CD8-positive, alpha-beta memory T cell (primary cell): ENCODE measurements at places on chromosomes 13 and 19.

GRCh38 chr19:48194041-48194843 is 23.8 kb downstream of the ZSWIM9 start:
- DNase-seq = no peak

- no peak for DNase-seq
These were observed 1.8 kb upstream of the CEACAM16 start for GRCh38 chr19:44696939-44697669.

GRCh38 chr19:42021185-42021584 is 27.2 kb upstream of the ATP1A3 start:
- no peak for DNase-seq

GRCh38 chr13:112777637-112778406 is 88.0 kb downstream of the ATP11A start:
- DNase-seq = no peak

DNA sequence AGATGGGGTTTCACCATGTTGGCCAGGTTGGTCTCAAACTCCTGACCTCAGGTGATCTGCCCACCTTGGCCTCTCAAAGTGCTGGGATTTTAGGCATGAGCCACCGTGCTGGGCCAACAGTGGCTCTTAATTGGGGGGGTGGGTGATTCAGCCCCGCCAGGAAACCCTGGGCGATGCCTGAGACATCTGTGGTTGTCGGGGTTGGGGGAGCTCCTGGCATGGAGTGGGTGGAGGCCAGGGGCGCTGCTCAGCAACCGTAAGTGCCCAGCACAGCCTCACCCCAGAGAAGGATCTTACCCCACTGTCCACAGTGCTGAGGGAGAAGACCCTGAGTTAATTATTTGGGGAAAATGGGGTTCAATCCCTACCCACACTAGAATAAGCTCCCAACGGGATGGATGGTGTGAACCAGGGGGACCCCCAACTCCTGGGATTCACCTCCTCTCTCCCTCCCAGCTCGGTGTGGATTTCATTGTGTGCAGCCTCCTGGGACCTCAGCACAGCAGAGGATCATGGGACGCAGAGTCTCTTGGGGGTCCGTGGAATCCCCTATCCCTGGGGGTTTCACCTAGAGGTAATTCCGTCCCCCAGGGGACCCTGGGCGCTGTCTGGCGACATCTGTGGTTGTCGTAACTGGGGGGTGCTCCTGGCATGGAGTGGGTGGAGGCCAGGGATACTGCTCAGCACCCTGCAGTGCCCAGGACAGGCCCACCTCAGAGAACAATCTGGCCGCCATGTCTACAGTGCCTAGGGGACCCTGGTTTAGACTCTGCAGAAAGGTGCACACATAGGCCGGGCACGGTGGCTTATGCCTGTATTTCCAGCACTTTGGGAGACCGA is 68.9 kb downstream of the GADD45B start:
- no peak for DNase-seq

DNA sequence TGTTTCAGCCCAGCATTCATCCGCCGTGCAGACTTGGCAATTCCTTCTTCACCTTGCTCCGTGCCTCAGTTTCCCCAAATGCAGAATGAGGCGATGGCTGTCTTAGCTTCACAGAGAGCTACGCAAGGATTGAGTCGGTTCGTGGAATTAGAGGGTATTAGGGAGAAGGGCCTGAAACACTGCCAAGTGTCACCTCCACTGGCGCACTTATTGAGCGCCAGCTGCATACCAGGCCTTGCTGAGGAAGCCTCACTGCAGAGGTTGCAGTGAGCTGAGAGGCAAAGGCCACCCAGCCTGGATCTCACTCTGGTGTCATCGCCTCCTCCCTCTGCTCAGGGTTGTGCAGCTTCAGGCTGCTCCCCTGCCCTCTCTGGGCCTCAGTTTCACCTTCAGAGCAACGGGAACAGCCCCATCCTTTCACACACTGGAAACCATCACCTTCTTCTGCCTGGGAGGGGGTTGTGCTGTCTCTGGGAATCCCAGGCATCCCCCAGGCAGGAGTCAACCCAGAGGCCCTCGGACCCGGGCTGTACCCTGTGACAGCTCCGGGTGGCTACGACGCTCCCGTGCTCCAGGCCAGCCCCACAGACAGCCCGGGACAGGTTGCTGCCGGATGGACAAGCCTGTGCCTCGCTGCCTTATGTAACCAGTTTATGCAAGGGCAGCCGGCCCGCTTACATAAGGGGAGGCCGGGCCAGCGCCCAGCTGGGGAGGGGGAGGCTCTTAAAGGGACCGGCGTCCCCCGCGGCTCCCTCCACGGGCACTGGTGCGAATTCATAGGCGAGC is 31.9 kb downstream of the NFIC start:
- DNase-seq = no peak

GRCh38 chr13:93325303-93326233 is 99.0 kb downstream of the GPC6 start:
- DNase-seq = no peak

DNA sequence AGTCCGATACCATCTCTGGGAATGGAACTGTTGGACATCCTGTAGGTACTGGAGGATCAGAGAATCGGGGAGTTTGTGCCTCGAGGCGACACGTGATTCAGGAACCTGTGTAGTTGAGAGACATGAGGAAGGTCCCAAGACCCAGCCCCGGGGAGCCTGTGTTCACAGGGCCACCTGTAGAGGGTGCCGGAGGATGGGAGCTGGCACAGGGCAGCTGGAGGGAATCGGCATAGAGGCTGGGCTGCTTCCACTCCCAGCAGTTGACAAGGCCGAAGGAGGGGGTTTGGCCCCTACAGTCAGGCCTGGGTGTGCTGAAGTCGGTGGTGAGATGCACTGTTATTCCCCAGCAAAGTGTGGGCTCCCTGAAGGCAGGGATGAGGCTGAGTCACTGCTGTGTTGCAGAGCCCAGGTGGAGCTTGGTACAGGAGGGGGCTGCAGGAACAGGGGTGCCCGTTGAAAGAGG is 2.5 kb upstream of the ISYNA1 start:
- DNase-seq = no peak

DNA sequence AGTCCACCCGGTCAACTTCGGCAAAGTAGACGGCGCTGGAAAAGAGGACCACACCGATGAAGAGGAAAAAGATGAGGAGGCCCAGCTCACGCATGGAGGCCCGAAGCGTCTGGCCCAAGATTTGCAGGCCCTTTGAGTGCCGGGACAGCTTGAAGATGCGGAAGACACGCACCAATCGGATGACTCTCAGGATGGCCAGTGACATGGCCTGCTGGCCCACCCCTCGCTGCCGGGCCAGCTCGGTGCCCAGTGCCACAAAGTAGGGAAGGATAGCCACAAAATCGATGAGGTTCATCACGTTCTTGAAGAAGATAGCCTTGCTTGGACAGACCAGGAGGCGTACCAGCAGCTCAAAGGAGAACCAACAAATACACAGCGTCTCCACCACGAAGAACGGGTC is 2.1 kb downstream of the KCNA7 start:
- no peak for DNase-seq

GRCh38 chr13:50410921-50411746 is 395.9 kb downstream of the KCNRG start:
- DNase-seq = no peak

DNA sequence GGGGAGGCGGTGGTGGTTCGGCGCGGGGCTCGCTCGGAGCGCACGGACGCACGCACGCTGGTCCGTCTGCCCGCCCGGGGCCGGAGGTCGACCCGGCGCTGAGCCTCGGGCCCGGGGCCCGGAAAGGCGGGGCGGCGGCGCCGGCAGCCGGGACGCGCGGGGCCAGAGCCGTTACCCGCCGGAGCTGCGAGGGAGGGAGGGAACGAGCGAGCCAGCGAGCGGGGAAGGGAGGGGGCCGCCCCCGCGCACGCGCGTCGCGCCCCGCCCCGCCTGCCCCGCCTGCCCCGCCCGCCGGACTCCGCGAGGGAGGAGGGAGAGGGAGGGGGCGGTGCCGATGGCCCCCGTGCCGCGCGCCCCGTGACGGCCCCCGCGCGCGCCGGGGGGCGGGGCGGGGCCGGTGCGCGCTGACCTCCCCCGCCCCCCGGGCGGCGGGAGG is 15.0 kb downstream of the CIC start:
- peak; percentile 85 for DNase-seq

DNA sequence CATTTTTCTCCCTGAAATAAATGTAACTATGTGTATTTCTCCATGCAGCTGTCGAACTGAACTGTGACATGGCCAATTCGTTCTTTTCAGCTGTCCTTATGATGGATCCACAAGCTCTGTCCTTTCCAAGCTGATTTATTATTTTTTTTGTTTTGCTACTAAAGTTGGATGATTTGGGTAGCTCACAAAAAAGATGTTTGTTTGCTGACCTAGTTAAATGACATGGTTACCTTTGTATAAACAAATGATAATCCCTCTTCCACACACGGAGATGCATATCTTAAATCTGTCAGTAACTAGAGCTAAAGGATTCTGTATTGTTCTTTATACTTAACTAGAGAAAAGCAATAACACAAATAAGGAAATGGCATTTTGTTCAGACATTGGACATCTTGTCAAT is 884.3 kb upstream of the PCDH20 start:
- no peak for DNase-seq

GRCh38 chr13:79090552-79091124 is 315.4 kb downstream of the RBM26 start:
- DNase-seq = no peak

DNA sequence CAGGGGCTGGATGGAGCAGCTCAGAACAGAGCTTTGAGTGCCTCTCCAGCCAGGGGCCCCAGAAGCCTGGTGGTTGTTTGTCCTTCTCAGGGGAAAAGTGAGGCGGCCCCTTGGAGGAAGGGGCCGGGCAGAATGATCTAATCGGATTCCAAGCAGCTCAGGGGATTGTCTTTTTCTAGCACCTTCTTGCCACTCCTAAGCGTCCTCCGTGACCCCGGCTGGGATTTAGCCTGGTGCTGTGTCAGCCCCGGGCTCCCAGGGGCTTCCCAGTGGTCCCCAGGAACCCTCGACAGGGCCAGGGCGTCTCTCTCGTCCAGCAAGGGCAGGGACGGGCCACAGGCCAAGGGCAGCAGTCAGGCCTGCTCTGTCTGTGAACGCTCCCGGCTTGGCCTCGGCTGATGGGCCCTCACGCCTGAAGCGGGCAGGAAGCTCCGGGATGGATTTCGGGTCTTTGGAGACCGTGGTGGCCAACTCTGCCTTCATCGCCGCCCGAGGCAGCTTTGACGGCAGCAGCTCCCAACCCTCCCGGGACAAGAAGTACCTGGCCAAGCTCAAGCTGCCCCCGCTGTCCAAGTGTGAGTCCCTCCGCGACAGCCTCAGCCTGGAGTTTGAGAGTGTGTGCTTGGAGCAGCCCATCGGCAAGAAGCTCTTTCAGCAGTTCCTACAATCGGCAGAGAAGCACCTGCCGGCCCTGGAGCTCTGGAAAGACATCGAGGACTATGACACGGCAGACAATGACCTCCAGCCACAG is at the start of gene GRK1:
Gene GRK1 (plus strand): TSS at position 269 of the 751 bp plus-strand sequence. CDS start 168 bp downstream, at position 437.
- no peak for DNase-seq

DNA sequence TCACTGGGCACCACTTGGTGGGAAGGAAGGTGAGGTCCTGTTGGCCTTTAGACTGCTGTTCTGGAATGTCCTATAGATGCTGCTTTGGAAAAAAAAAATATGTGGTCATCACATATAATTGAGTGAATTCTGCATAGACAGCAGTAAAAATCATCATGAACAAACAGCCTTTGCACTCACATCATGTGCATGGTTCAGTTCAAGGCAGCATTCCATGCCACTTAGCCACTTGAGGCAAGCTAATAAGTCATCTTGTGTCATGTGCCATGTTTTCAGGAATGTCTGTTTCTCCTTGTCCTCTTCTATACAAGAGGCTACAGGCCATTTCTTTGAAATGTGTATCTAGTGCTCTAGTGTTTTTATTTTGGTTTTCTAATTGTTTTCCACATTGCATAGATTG is 43.9 kb upstream of the TSC22D1 start:
- DNase-seq = no peak

DNA sequence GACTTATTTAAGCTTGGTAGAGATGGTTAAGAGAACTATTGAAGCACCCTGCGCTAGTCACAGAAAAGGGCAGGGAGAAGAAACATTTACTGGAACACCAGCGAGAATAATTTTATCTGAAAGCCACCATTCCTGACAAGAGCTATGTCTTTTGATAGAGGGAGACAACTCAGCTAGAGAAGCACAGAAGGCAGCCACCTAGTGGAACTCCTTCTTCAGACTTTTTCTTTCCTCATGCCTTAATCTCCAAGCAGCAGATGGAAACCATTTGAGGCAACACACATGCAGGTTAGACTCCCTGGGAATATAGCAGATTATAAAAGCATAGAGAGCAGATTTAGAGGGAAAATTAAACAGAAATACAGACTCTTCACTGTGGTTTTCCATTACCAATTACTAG is 813.4 kb downstream of the SLITRK6 start:
- DNase-seq = no peak

- no peak for DNase-seq
These were observed 98.2 kb upstream of the MCF2L start for GRCh38 chr13:112870737-112871287.

GRCh38 chr13:84566780-84567179 is 684.5 kb upstream of the SLITRK1 start:
- DNase-seq = no peak

GRCh38 chr19:55487924-55488687 is at the start of gene SSC5D:
TSS of gene SSC5D (plus strand) at chr19:55488436. CDS start at chr19:55488590, 154 bp downstream.
- DNase-seq = no peak

GRCh38 chr13:99566125-99567083 is 65.1 kb downstream of the TM9SF2 start:
- no peak for DNase-seq

GRCh38 chr19:50968716-50969412 is 527 bp downstream of the KLK6 start:
- DNase-seq = no peak

DNA sequence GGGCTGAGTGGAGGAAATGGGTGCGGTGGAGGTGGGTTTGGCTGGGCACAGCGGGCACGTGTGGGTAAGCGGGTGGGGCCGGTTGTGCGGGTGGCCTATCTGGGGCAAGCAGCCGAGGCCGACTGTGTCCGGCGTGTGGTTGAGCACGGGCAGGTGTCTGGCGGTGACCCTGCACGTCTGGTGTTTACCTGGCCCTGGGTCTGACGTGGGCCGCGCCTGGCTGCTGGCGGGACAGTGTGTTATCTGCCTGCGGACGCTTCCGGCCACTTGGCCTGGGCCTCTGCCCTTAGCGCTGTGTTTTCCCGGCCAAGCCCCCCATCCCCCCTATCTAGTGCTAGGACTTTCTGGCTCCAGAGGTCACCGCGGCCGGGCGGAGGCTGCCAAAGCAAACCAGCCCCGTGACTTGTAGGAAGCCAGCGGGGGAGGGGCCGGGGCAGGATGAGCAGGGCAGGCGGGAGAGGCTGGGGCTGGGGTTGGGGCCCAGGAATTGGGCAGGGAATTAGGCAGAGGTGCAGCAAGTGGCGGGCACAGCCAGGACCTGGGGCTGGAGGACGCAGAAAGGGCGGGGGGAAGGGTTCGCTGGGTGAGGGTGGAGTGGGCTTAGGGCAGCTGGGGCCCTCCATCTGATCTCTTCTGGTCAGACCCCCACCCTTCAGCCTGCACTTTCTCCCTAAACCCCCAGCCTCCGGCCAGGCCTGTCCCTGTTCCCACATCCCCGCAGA is 534 bp upstream of the HPN start:
- no peak for DNase-seq

- DNase-seq = no peak
These were observed 150.5 kb downstream of the UGGT2 start for GRCh38 chr13:95902741-95903140.

GRCh38 chr19:40465557-40466218 is at the start of gene BLVRB:
TSS of gene BLVRB (minus strand) at chr19:40465745. CDS start at chr19:40465688, 57 bp downstream.
- DNase-seq = peak; percentile 100

- no peak for DNase-seq
These were observed 67.7 kb downstream of the EPSTI1 start for GRCh38 chr13:42924344-42924743.
